ENCODE measurements at places on chromosomes 7 and 10.

- no peaks in the 10 kb centered on the region for H3K36me3 ChIP-seq
- no peaks in the 10 kb centered on the region for H3K4me1 ChIP-seq
- DNase-seq = no peak
- H3K27me3 ChIP-seq = no peaks in the 10 kb centered on the region
- no peak overlapping the region for H3K27ac ChIP-seq
These were observed 44.4 kb upstream of the LOXL4 start for GRCh38 chr10:98312349-98312748.

GRCh38 chr10:43254881-43255633, 11.8 kb downstream of the RASGEF1A start:
- H3K27me3 ChIP-seq = no peaks in the 10 kb centered on the region
- H3K4me1 ChIP-seq = peaks cover 22% of the 10 kb centered on the region
- no peak for DNase-seq

- H3K27ac ChIP-seq = no peak overlapping the region
- no peaks in the 10 kb centered on the region for H3K4me1 ChIP-seq
- H3K4me3 ChIP-seq = no peak overlapping the region
- H3K27me3 ChIP-seq = no peaks in the 10 kb centered on the region
- DNase-seq = no peak
These were observed 120.5 kb upstream of the IMMP2L start for GRCh38 chr7:111682588-111683340.

DNA sequence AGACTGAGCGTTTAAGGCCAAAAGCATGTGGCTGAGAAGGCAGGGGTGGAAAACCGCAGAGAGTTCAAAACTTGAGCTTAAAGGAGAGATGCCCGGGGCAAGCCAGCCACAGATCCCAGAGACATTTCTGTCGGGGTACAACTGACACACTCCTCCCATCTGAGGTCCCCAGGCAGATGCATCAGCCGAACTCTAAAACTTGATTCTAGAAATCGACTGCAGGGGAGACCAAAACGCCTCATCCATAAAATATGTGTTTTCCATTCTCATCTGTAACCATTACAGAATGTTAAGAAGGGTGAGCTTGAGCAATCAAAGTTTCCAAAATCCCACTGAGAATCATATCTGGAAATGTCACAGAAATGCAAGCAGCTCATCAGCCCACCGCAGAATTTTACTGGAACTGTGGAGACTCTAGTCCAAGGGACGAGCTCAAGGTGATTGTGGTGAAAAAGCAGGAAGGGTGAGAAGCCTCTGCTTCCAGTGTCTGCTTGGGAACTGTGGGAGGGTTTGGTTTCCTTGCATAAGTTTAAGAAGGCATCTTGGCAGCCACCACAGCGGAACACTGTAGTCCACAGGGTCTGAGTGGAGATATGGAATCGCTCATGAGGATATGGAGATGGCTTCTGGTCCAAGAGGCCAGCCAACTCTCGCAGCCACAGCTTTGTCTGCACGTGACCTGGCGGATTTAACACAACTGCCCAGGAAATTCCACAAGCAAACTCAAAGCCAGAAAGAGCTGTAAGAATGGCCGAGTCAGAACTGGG, 249.2 kb downstream of the SFMBT2 start:
- H3K4me3 ChIP-seq = no peak overlapping the region
- peaks cover 8% of the 10 kb centered on the region for H3K36me3 ChIP-seq
- no peaks in the 10 kb centered on the region for H3K27me3 ChIP-seq
- H3K4me1 ChIP-seq = peaks cover 18% of the 10 kb centered on the region
- no peak overlapping the region for H3K27ac ChIP-seq
- DNase-seq = no peak

- H3K4me1 ChIP-seq = no peaks in the 10 kb centered on the region
- H3K27ac ChIP-seq = no peak overlapping the region
- H3K36me3 ChIP-seq = peaks cover 34% of the 10 kb centered on the region
These were observed 19.1 kb downstream of the SIRT1 start for GRCh38 chr10:67903581-67903980.

DNA sequence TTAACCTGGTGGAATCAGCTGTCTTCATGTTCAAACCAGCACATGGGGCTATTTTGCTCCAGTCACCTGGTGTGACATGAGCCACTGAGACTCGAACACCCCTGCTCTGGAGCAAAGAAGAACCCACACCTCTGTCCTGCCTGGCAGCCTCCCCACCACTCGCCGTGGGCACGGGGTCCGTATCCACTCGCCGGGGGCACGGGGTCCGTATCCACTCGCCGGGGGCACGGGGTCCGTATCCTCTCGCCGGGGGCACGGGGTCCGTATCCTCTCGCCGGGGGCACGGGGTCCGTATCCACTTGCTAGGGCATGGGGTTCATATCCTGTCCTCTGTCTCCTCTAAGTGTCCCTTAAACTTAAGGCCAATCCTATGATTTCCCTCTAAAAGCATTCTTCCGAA, 558.7 kb downstream of the PTPRN2 start:
- H3K4me1 ChIP-seq = no peaks in the 10 kb centered on the region
- H3K4me3 ChIP-seq = no peak overlapping the region
- no peak overlapping the region for H3K27ac ChIP-seq
- no peaks in the 10 kb centered on the region for H3K27me3 ChIP-seq

DNA sequence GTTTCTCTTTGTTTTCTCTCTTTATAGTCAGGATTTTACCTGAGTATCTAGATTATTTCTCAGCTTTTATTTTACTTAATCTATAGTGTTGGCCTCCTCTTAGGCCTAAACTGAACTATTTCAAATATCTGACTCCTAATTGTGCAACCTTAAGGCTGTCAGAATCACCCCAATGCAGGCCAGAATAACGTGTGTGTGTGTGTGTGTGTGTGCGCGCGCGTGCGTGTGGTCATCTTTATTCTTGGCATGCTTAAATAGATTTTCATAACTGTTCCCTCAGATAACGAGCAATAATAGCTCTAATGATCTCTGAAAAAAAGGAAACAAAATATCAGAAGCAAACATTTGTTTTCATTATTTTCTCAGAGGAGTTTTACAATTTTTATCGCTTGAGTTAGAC, 92.4 kb downstream of the PCDH15 start:
- DNase-seq = no peak
- no peak overlapping the region for H3K27ac ChIP-seq
- H3K36me3 ChIP-seq = no peaks in the 10 kb centered on the region
- no peaks in the 10 kb centered on the region for H3K27me3 ChIP-seq
- no peaks in the 10 kb centered on the region for H3K4me1 ChIP-seq
- H3K4me3 ChIP-seq = no peak overlapping the region

DNA sequence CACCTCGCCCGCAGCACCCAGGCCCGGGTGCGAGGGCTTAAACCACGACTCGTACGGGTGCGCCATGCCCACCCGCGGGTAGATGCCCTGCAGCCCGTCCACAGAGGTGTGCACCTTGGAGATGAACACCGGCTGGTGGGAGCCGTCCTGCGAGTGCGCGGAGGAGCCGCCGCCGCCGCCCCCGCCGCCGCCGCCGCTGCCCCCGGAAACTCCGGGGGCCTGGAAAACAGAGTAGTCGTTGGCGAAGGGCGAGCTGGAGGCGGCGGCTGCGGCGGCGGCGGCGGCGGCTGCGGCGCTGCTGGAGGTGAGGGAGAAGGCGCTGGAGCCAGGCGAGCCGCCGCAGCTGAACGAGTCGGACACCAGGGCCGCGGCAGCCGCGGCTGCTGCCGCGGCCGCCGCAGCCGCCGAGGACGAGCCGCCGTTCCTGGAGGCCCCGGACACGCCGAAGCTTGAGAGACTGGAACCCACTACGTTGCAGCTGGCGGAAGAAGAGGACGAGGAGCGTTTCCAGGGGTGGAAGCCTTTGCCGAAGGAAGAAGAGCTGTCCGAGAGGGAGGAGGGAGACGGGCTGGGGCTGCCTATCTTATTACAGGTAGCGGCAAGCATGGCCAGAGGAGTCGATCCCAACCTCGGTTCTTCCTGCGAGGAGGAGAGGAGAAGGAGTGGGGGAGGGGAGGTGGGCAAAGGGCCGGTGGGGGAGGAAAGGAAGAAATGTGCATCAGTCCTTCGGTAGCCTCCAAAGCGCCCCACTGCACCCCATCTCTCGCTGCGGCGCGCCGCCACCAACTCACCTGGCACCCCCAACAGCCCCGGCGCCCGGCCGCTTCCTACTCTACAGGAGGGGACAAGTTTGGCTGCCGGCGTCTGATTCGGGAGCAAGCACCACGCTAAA, 1.3 kb downstream of the SP8 start:
- H3K4me1 ChIP-seq = peaks cover 13% of the 10 kb centered on the region
- no peak overlapping the region for H3K27ac ChIP-seq
- no peak for DNase-seq
- peaks cover 38% of the 10 kb centered on the region for H3K27me3 ChIP-seq
- H3K4me3 ChIP-seq = no peak overlapping the region

- H3K36me3 ChIP-seq = no peaks in the 10 kb centered on the region
- H3K4me1 ChIP-seq = no peaks in the 10 kb centered on the region
- no peak overlapping the region for H3K4me3 ChIP-seq
- no peak for DNase-seq
- no peak overlapping the region for H3K27ac ChIP-seq
- H3K27me3 ChIP-seq = no peaks in the 10 kb centered on the region
These were observed 98.5 kb upstream of the ANK3 start for GRCh38 chr10:60488111-60488669.

- H3K4me1 ChIP-seq = no peaks in the 10 kb centered on the region
- no peak overlapping the region for H3K4me3 ChIP-seq
- H3K36me3 ChIP-seq = no peaks in the 10 kb centered on the region
These were observed 37.3 kb upstream of the SEMA3D start for GRCh38 chr7:85224171-85224570.

- H3K36me3 ChIP-seq = no peaks in the 10 kb centered on the region
- no peaks in the 10 kb centered on the region for H3K4me1 ChIP-seq
- no peak overlapping the region for H3K4me3 ChIP-seq
- H3K27ac ChIP-seq = no peak overlapping the region
- H3K27me3 ChIP-seq = no peaks in the 10 kb centered on the region
These were observed 108.9 kb downstream of the IPMK start for GRCh38 chr10:58158806-58159205.

- DNase-seq = no peak
- H3K4me1 ChIP-seq = peaks cover 11% of the 10 kb centered on the region
- peaks cover 12% of the 10 kb centered on the region for H3K27me3 ChIP-seq
- H3K4me3 ChIP-seq = no peak overlapping the region
These were observed 23.4 kb upstream of the PSMG3 start for GRCh38 chr7:1593091-1593866.

- H3K36me3 ChIP-seq = no peaks in the 10 kb centered on the region
- H3K27ac ChIP-seq = no peak overlapping the region
- DNase-seq = no peak
- H3K27me3 ChIP-seq = no peaks in the 10 kb centered on the region
- no peak overlapping the region for H3K4me3 ChIP-seq
- H3K4me1 ChIP-seq = no peaks in the 10 kb centered on the region
These were observed 39.9 kb upstream of the HDAC9 start for GRCh38 chr7:18455606-18456005.

GRCh38 chr10:43029043-43029442, 47.8 kb upstream of the RET start:
- H3K4me1 ChIP-seq = no peaks in the 10 kb centered on the region
- DNase-seq = no peak
- no peaks in the 10 kb centered on the region for H3K36me3 ChIP-seq
- no peak overlapping the region for H3K27ac ChIP-seq
- H3K4me3 ChIP-seq = no peak overlapping the region
- no peaks in the 10 kb centered on the region for H3K27me3 ChIP-seq

GRCh38 chr10:67976292-67977245, 92.1 kb downstream of the SIRT1 start:
- H3K4me1 ChIP-seq = no peaks in the 10 kb centered on the region
- no peak for DNase-seq
- no peak overlapping the region for H3K27ac ChIP-seq
- H3K36me3 ChIP-seq = peaks cover 6% of the 10 kb centered on the region

DNA sequence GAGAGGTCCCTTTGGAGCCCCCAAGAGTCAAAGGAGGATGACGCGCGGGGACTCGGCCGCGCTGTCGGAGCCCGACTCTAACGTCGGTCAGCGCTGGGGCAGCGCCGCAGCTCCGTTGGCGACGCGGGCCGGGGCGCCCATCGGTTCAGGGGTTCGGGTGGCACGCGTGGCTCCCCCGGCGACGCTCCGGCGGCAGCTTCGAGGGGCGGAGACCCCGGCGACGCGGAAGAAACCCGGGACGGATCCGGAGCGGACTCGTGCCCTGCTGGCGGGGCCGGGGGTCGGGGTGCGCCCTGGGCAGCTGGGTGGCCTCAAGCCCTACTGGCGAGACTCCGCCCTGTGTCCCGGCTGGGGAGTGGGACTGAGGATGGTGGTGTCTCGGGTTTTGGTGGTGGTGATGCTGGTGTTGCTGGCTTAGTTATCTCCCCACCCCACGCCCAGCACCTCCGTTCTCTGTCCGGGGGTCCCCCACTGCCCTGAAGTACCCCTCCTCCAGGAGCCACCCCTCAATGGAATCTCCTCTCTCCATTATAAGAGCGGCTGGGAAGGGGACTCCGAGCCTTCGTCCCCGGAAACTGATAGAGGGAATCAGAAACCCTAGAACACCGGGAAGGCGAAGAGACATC, at the start of gene NAT16:
NAT16 (minus strand) TSS at position 164 of the 626 bp plus-strand sequence. CDS start 5,486 bp downstream, outside the sequence.
- H3K4me3 ChIP-seq = no peak within 1 kb of the TSS
- DNase-seq = no peak
- no peaks in the 10 kb centered on the region for H3K4me1 ChIP-seq
- H3K27me3 ChIP-seq = peaks cover 42% of the 10 kb centered on the region
- H3K36me3 ChIP-seq = no peaks in the 10 kb centered on the region
- no peak within 1 kb of the TSS for H3K27ac ChIP-seq

GRCh38 chr7:8389593-8390261, 43.7 kb upstream of the NXPH1 start:
- no peak for DNase-seq
- H3K27me3 ChIP-seq = no peaks in the 10 kb centered on the region
- no peak overlapping the region for H3K4me3 ChIP-seq
- no peaks in the 10 kb centered on the region for H3K4me1 ChIP-seq
- H3K27ac ChIP-seq = no peak overlapping the region

- H3K36me3 ChIP-seq = no peaks in the 10 kb centered on the region
- H3K27me3 ChIP-seq = peaks cover 6% of the 10 kb centered on the region
- H3K4me1 ChIP-seq = no peaks in the 10 kb centered on the region
- no peak overlapping the region for H3K4me3 ChIP-seq
- no peak overlapping the region for H3K27ac ChIP-seq
- DNase-seq = no peak
These were observed 73.3 kb downstream of the SKIDA1 start for GRCh38 chr10:21452203-21452602.

DNA sequence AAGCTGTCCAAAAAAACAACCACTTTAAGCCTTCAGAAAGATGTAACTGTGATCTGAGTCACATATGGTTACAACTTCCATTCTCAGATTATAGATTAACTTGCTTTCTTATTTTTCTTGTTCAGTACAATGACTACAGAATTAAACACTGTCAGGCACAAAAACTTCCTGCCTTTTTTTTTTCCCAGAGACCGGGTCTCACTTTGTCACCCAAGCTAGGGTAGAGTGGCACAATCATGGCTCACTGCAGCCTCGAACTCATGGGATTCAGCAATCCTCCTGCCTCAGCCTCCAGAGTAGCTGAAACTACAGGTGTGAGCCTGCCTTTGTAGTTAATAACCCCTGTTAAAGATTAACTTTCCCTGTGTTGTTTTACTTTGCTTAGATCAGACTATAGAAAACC, 163.2 kb downstream of the AVL9 start:
- H3K27me3 ChIP-seq = no peaks in the 10 kb centered on the region
- H3K27ac ChIP-seq = no peak overlapping the region
- H3K4me3 ChIP-seq = no peak overlapping the region
- DNase-seq = no peak

- H3K27me3 ChIP-seq = no peaks in the 10 kb centered on the region
- H3K4me1 ChIP-seq = peaks cover 7% of the 10 kb centered on the region
- peaks cover 10% of the 10 kb centered on the region for H3K36me3 ChIP-seq
- H3K27ac ChIP-seq = peak overlapping the region; percentile 85
- DNase-seq = peak; percentile 7
These were observed 745 bp downstream of the DAGLB start for GRCh38 chr7:6446838-6447580.
